ENCODE measurements at places on chromosomes 5 and 9.

DNA sequence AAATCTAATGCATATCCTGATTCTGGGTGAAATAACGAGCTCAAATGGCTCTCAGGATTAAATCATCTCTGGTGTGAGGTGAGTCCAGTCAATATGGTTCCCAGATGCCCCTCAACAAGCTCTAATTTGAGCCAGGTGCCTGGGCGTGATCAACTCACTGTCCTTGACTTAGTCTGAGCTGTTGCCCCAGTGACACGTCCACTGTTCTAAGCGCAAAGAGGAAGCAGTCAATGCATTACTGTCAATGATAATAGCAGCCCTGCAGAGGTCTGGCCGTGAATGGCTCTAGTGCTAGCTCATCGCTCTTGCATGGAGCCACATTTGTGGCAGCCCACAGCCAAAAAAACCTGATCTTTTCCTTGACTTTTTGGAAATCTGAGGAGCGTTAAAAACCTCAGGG is 128.6 kb upstream of the EFNA5 start:
- DNase-seq: no peak

GRCh38 chr9:94663140-94663539 is 23.8 kb upstream of the FBP1 start:
- no peak for DNase-seq

DNA sequence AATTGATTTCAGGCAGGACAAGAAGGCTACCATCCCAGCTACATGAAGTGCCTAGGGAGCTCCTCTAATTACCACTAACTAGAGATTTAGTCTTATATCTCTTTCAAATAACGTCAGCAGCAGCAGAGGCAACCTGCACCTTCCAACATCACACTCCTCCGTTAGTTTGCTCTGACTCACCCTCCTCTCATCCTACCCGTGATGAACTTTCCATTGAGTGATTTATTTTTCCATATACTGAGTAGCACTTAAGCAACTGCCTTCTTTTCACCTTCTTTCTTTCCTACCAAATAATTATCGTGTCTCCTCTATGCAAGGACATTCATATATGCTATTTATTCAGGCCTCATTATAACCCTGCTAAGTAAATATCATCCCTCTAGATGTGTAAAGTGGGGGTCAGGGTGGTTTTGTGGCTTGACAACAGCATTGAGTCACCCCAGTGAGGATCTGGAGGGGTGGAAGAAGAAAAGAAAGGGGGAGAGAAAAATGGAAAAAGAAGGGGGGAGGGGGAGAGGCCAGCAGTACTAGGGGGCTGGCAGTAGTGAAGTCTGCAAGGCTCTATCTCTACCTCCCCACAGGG is 64.6 kb upstream of the CAST start:
- no peak for DNase-seq

DNA sequence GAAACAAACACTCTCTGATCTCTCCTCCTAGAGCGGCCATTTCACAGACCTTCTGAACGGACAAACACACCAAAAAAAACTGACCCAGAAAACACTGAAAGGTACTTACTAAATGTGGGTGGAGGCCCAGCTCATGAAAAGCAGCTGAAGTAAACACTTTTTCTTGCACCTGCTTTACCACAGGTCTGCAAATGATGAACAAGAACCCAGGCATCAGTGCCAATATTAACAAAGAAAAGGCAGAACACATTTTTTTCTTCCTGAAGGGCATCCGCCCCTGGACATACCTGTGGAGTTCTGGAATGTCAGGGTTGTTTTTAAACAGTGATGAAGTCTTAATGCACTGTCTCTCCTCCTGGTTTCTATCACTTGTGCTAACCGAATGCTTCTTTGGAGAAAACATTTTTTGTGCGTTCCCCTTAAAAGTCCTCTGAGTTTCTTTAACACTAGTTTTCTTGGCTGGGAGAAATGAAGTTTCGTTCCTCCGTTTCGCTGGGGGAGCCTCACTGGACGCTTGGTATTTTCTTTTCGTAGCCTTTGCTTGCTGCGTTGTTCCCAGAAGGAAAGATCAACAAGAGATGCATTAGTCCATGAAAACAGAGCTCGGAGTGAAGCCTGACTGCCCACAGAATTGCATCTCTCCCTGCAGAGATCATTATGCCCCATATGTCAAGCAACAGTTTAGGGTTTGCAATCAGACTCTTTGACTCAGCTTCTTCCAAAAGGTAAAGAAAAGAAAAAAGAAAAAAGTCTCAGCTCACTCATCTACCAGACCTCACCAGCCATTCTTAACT is 7.4 kb downstream of the DDX31 start:
- no peak for DNase-seq

GRCh38 chr5:174972291-174972690 is 247.9 kb downstream of the MSX2 start:
- DNase-seq: no peak

GRCh38 chr5:139273322-139273571 is 20.3 kb upstream of the MATR3 start:
- no peak for DNase-seq

DNA sequence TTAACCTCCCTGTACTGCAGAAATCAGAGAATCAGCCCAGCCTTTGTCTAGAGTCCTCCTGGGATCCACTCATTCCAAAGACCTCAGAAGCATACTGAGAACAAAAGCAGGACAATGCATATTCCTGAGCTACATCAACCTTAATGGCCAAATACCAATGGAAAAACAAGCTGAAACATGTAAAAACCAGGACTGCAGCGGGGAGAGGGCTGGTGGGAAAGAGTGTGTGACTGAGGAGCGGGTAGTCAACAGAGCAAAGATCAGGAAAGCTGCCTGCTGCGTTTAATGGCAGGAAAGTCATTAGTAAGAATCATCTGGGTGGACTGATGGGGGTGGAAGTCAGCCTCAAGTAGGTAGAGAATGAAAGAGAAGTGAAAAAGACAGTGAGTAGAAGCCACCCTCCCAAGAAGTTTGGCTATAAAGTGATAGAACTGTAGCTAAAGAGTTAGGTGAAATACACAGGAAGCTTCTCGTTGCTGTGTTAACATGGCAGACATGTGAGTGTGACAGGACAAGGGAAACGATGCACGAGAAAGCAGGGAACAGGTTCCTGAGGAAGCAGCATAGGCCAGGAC is 88.1 kb downstream of the OTULIN start:
- no peak for DNase-seq

- DNase-seq: peak; percentile 72
Observed at GRCh38 chr5:151523335-151523734, 67.8 kb downstream of the FAT2 start.

- no peak for DNase-seq
Observed at GRCh38 chr5:145585-146323, 45.5 kb upstream of the LRRC14B start.

- DNase-seq: peak; percentile 80
Observed at GRCh38 chr9:114559830-114560513, 27.6 kb upstream of the ATP6V1G1 start.

- peak; percentile 61 for DNase-seq
Observed at GRCh38 chr9:134895908-134896833, 15.6 kb downstream of the FCN2 start.

GRCh38 chr9:80492221-80492620 is 920.5 kb downstream of the TLE4 start:
- no peak for DNase-seq

DNA sequence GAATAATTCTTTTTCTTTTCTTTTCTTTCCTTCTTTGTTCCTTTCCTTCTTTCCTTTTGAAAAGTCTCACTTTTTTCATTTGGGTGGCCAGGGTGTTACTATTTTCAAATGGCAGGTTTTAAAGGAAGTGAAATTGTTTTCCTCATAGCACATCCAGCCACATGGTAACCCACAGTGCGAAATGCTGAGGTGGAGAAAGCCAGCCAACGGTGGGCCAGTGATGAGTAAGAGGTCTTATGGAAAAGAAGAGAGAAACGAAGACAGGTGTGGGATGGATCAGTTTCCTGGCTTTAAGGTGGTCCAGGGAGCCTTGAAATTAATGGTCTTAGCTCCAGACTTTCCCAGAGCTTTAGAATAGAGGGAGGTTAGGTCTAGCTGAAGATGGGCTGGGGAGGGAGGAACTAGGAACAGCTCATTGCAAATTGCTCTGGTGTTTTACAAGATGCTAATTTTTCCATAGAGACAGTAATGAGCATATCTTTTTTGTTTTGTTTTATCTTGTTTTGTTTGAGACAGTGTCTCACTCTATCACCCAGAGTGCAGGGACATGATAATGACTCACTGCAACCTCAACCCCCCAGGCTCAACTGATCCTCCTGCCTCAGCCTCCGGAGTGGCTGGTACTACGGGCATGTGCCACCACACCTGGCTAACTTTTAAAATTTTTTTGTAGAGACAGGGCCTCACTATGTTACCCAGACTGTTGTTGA is 17.8 kb downstream of the ITK start:
- no peak for DNase-seq

- DNase-seq: no peak
Observed at GRCh38 chr5:142520885-142521284, 165.0 kb downstream of the FGF1 start.

- DNase-seq: no peak
Observed at GRCh38 chr5:76402251-76402885, 717 bp upstream of the IQGAP2 start.

- DNase-seq: peak; percentile 52
Observed at GRCh38 chr9:136668983-136669790, 6.5 kb downstream of the EGFL7 start.

GRCh38 chr5:164306662-164307061 is 801.2 kb downstream of the MAT2B start:
- no peak for DNase-seq

GRCh38 chr5:123220621-123221146 is 131.6 kb downstream of the PRDM6 start:
- no peak for DNase-seq

DNA sequence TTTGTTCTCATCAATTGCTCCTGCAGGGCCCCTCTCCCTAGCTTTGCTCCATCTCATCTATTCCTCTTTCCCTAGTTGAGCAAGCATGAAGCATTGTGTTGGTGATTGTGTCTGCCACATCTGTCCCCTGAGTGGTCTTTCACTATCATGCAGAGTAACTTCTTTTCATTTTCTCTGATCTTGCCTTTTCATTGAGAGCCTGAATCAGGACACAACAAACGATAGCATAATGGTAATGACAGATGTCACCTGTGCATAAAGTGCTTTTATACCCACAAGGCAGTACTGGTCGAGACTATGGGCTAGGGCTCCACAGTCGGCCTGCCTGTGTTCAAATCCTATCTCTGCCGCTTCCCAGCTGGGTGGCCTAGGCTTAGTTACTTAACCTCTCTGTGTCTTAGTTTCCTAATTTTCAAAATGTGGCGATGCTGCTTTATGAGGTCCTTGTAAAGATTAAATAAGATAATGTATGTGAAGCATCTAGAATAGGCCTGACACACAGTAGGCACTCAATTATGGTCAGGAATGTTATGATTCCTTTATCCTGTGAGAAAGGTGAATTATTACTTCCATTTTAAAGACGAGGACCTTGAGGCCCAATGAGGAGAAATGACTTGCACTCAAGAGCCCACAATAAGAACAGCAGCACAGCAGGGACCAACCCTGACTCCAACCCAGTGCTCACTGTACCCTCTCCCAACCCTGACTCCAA is 137.1 kb upstream of the ZNF618 start:
- no peak for DNase-seq

GRCh38 chr5:124289641-124290311 is 456.7 kb downstream of the ZNF608 start:
- DNase-seq: no peak

DNA sequence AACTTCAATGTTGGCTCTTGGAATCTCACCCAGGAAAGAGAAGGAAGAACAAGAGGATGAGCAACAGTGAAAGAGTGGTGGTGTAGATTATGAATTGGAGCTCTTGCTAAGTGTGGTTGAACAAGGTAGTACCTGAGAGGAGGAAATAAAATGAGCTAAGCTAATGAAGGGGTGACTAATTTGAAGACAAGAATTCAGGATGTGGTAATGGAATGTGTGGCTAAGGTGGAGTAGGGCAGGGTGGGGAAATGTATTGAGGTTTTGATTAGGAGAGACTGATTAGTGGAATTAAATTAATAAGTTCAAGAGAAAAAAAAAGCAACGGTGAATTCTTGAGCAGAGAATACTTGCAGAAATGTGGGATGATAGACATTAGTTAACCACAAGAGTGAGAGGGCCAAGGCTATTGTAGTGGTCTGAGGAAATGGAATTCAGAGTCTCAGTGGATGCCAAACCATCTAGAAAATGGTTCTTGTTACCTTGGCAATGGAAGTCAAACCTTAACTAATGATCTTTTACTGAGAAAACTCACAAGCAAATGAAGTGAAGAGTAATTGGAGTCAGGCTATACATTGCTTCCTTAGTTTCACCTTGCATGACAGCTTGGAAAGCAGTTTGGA is 648.3 kb upstream of the ZNF608 start:
- DNase-seq: no peak

DNA sequence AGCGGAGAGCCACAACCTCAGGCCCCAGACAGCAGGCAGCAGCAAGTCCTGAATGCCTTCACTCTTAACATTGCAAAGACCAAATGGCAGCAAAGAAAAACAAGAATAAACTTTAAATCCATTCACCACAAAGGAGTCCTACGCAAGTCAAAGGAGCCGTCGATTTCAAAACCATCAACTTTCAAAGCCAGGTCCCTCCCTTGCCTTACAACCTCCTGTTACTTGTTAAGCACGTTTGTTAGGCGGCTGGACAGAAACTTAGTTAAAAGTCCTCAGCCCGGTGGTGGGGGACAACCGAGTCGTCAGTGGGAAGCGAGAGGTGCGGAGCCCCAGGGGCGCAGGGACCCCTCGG is 938 bp downstream of the LPAR1 start:
- peak; percentile 22 for DNase-seq

Data from suppressor macrophage treated with lipopolysaccharide for 1 hour (primary cell).